ENCODE measurements at places on chromosomes 1 and 21.

DNA sequence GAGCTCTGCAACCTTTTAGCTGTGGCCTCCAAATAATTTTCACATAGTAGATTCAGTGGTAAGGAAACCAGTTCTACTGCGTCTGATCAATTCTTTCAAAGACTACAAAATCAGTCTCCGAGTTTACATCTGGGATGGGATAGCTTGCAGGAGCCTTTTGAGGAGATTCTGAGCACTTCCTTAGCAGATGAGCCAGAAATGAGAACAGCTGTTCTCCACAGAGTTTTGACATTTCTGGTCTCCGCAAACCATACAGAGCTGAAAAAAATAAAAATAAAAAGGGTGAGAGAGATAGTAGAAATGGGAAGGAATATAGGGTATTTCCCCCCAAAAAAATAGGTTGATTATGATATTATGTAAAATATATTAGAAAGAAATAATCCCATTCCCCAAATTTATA is 119.3 kb downstream of the LYPLAL1 start:
- no peak for DNase-seq

DNA sequence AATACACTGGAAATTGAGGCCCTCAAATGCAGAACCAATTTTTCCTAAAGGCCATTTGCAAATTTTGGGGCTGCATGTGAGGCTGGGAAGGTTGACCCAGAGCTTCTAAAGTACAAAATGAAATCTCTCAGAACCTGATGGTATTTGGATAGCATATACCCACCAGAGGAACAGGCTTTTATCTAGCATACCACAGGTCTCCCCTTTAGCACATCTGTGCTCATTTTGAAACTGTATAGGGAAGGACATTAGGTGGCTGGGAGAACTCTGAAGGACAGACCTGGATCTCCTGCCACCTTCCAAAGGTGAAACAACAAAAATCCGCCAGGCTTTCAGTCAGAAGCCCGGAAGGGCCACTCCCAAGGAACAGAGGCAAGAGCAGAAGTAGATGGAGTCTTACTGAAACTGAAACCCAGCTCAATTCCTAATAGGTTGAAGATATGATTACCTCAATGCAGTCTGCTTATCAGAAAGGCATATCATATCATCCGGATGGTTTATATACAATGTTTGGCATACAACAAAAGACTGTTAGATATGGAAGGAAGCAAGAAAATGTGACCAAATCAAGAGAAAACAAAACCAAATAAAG is 11.6 kb downstream of the CD55 start:
- no peak for DNase-seq

- no peak for DNase-seq
These were observed 595 bp downstream of the GLUL start for GRCh38 chr1:182391028-182391361.

GRCh38 chr1:66343569-66344325 is 190.2 kb upstream of the SGIP1 start:
- no peak for DNase-seq

GRCh38 chr1:199283794-199284193 is 645.0 kb downstream of the PTPRC start:
- DNase-seq = no peak

DNA sequence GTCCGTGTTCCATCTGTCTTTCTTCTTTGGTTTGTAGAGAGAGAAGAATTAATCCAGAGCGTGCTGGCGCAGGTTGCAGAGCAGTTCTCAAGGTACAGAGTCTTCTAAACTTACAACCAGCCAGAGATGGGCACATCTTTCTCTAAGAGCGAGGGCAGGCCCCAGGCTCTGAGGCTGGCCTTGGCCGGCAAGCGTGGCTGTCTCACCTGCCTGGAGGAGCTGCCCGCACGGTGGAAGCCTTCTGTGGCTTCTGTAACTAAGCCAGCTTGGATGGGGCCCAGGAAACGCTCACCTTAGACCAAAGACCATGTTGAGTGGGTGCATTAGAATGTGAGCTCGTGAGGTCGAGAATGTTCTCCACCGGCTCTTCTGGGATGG is 78.6 kb downstream of the PDE9A start:
- DNase-seq = no peak

DNA sequence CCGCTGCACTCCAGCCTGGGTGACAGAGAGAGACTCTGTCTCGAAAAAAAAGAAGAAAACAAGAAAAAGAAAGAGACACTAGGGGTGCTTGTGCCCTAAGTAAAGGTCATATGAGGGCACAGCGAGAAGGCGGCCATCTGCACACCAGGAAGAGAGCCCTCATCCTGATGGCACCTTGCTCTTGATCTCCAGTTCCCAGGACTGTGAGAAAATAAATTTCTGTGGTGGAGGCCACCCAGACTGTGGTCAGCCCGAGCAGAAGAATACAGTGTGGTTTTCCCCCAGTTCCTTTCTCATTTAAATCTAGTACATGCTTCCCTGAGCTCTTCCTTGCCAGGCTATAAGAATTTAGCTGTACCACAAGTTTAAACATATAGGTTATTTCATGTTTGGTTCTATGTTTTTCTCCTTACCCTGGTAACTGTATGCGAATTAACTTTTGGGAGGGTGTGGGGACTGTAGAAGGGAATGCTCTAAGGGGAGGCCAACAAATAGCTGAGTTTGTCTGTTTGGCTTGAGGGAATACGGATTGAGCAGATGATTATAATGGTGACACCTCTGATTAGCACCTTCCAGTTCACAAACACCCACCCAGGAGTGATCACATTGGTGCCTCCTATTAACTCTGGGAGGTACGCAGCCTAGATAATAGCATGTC is 119.6 kb upstream of the ERRFI1 start:
- DNase-seq = no peak

GRCh38 chr1:223364685-223365382 is 858 bp upstream of the SUSD4 start:
- no peak for DNase-seq

GRCh38 chr1:213994888-213995287 is 7.1 kb downstream of the PROX1 start:
- DNase-seq = no peak

DNA sequence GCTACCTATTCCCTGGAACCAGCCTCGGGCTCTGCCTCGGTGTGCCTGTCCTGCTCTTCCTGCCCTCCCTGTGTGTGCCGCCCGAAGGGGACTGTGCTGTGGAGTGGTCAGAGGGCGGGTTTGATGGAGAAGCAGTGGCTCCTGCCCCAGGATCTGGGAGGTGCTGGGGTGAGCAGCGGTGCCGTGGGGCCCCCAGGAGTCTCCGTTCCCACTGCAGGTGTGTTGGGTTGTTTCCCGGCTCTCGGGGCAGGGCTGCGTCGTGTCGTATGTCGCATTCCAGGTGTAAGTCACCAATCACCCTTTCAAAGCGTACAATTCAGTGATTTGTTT is 32.6 kb upstream of the TTC34 start:
- no peak for DNase-seq

DNA sequence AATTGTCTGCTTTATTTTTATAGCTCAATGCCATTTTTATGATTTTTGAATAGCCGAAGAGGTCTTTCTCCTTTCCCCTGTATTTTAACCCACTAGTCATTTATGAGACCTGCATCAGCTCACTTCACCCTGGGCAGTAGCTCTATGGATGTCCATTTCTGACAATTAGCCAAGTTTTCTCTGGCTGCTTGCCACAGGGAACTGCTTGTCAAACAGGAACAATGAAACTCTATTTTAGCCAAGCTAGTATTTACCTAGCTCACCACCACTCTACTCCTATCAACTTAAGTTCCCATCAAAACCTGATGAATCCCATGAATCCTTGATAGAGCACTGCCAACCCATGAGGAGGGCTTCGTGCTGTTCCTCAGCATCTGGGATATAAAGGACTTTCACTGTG is 406.7 kb downstream of the RWDD3 start:
- no peak for DNase-seq

- DNase-seq = peak; percentile 59
These were observed 4.0 kb downstream of the GLMP start for GRCh38 chr1:156291226-156292061.

DNA sequence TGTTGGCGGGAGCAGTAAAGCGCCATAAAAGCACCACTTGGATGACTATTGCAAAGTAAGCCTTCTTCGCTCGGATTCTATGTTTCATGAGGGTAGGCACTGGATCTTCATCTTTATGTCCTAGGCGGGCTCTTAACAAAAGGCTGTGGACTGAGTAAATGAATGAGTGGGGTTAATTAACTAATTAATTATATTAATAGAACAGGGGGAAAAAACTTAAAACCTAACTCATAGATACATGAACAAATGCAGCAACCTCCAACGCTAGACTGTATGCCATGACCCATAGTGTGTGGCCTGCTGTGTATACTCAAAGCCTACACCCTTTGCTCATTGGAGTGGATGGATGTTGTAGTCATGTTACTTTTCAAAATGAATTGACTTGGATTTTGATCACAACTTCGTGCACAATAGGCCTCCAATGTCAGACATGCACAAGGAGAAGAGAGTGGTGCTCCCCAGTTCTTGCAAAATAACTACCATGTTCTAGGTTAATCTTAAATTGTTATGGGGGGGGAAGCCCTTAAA is 417 bp upstream of the GFI1 start:
- no peak for DNase-seq

DNA sequence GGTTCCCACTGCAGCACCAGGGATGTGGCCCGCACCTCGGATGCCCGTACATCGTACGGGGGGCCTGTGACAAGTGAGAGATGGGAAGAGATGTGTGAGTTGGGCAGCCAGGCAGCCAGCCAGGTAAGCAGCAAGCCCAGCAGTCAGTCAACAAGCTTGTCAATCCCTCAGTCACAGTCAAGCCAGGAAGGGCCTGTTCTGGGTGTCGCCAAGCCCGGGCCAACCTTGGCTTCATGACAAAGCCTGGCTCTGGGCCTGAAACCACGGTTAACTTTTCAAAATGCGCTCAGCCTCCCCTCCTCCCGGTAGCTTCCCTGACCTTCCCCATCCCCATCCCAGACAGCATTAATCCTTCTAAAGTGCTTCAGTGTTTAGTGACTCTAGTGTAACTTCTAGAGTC is 31.8 kb downstream of the MYOM3 start:
- no peak for DNase-seq

DNA sequence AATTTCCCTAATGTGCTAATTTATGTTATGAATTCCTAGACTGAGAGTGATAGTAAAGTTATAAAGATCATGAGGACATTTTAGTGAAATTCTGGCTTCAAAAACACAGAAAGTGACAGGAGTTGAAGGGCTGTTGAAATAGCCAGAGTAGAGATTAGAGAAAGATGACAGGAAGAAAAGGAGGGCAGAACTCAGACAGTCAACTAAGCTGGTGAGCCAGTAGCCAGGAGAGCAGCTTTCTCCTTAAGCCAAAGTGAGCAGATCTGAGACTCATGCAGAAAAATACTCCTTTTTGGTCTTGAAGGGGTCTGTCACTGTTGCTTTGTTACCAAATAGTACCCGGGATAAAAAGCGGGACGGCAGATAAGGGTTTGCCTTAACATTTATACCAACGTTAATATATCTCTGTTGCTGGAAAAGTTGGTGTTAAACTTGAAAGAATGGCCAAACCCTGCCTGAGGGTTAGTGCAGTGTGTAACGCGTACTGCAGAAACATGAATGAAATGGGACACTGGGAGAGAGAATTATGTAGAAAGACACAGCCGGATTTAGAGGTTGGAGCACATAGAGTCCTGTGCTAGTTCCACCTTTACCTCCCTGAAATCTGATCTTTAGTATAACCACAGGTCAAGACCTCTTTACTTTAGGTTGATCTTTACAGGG is 12.8 kb downstream of the AHCYL1 start:
- no peak for DNase-seq

DNA sequence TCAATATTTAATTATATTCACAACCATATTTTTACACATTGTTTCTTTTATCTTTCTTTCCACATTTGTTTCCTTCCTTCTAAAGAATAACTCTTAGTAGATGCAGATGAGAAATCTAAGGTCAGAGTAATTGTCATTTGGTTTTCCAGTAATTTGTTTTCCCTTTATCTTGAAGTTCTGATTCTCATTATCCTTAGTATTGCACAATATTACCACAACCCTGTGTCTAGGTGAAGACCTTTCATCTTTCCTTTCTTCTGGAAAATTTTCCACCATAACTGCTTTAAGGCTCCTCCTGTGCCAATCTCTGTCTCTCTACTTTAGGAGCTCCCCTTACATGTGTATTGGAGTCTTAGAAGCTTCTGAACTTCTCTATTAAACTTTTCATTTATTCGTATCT is 209.0 kb downstream of the DPYD start:
- DNase-seq = no peak
